ENCODE measurements at places on chromosomes 2 and 18.

- no peak for DNase-seq
Observed at GRCh38 chr2:217647925-217648324, 354.9 kb downstream of the TNS1 start.

DNA sequence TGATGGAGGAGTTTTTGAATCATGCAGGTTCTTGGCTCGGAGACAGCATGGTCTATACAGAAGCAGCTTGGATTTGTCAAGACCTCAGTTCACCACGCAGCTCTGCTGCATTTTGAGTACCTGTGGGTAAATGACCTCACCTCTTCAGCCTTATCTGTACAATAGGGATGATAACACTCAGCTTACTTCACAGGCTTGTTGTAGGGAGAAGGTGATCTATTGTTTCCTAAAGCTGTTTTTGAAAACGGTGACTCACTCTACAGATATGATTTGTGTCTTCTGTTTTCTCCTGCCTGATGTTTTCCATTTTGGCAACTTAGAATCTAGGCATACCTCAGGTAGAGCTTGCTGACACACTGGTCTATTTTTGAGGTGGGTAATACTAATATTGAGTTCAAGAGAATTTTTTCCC lies 80.3 kb downstream of the FMNL2 start:
- no peak for DNase-seq

GRCh38 chr2:132676999-132677398 lies 7.0 kb upstream of the LYPD1 start:
- no peak for DNase-seq

- no peak for DNase-seq
Observed at GRCh38 chr2:23412556-23413155, 27.7 kb downstream of the KLHL29 start.
